ENCODE measurements at places on chromosomes 6 and 20.

DNA sequence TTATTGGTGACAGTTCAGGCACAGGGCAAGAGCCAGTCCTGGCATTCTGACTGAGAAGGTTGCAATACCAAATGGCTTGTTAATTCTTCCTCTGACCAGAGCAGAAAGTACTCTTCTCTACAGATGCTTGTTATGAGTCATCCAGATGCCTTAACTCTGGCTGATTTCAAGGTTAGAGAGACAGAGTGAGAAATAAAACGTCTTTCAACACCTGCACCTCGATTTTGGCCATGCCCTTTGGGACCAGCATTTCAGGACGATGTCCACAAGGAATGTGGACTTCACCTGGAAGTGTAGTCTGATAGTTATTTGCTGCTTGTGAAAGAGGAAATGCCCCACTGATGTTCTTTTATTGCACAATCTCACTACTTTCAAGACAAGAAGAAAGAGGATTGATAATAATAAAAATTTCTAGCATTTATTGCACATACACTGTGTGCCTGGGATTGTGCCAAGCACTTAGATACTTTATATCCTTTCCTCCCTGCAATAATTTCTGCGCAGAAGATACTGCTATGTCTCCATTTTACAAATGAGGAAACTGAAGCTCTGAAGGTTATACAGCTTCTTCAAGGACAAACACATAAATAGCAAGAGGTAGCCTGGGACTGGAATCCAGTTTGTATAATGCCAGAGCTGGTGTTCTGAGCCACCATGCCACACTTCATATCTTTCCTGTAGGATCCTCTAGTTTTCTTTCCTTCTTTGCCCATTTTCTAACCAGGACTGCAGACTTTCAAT lies 33.5 kb upstream of the MCM3 start:
- DNase-seq: peak; percentile 76

- DNase-seq: no peak
These were observed 14.7 kb downstream of the GINM1 start for GRCh38 chr6:149580880-149581279.

GRCh38 chr6:13870214-13870830 lies 54.4 kb upstream of the RNF182 start:
- no peak for DNase-seq

DNA sequence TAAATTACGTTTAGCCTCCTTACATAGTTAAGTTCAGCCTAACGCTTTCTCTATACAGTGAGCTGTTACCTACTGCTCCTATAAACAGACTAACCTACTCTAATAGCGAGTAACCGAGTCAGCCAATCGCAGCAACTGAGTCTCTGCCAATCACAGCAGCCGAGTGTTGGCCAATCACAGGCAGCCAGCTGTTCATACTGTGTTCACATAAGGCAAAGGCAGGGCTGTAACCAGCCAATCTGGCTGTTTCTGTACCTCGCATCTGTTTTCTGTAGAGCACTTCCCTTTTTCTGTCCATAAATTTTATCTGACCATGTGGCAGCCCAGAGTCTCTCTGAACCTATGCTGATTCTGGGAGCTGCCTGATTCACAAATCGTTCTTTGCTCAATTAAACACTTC lies 263.9 kb upstream of the JARID2 start:
- DNase-seq: peak; percentile 87

- DNase-seq: no peak
These were observed 2.9 kb upstream of the TMEM74B start for GRCh38 chr20:1187605-1188171.

DNA sequence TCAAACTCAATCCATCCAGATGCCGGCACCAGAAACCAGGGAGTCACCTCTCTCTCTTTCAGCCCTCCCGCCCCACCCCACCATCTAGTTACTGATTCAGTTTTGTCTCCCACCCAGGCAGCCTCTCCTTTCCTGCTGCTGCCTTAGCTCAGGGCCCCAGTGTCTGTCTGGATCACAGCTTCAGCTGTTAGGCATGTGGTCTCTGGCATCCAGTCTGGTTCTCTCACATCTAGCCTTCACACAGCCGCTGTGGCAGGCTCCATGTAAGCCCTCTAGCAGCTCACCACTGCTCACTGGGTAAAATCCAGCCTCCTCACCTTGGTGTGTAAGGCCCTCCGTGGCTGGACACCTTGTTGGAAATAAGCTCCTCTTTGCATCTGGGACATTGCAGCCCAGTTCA lies 21.3 kb downstream of the AARS2 start:
- no peak for DNase-seq

DNA sequence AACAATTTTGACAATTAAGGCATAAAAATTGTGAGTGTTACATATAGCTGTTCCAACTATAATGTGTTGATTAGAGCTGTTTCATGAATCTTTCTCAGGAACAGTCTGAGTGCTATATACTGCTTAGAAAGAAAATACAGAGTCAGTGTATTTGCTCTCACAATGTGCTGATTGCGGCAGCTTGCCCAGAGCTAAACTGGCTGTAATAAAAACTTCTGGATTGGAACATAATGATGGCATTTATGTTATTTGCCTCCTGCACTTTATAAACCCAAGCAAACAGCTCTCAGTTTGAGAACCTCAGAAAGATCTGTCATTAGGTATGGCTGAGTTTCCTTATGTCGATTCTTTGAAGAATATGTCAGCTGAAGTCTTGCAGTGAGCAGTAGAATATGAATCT lies 29.5 kb downstream of the FLRT3 start:
- no peak for DNase-seq

DNA sequence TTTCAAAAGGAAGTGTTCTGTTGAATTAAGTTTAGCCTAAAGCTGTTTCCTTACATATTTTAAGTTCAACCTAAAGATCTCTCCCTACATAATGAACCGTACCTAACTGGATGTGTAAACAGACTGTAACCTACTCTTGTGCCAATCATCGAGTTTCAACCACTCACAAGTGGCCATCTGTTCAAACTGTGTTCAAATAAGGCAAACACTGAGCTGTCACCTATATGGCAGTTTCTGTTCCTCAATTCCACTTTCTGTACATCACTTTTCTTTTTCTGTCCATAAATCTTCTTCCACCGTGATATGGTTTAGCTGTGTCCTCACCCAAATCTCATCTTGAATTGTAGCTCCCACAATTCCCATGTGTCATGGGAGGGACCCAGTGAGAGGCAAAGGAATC lies 428.6 kb downstream of the HACE1 start:
- DNase-seq: no peak

All from NB4 (cell line).